ENCODE measurements at places on chromosomes 2 and 18.

DNA sequence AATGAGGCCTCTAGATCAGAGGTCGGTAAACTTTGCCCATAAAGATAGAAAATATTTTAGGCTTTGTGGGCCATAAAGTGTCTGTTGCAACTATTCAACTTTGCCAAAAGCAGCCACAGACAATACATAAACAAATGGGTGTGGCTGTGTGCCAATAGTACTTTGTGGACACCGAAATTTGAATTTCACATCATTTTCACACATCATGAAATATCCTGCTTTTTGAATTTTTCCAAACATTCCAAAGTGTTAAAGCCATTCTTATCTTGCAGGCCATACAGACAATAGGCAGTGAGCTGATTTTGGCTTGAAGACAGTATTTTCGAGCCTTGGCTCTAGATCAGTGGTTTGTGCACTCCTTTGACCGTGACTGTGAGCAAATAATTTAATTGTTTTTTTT lies 51.1 kb upstream of the EPC2 start:
- no peaks in the 10 kb centered on the region for H3K27me3 ChIP-seq
- DNase-seq: no peak
- no peak overlapping the region for H3K27ac ChIP-seq

- no peak for DNase-seq
- no peaks in the 10 kb centered on the region for H3K36me3 ChIP-seq
- no peak overlapping the region for H3K4me3 ChIP-seq
- peak overlapping the region; percentile 14 for H3K27ac ChIP-seq
Measured at GRCh38 chr2:203631068-203631757, 75.2 kb upstream of the CD28 start.

GRCh38 chr2:188297978-188298377 lies 6.3 kb downstream of the GULP1 start:
- H3K36me3 ChIP-seq: no peaks in the 10 kb centered on the region
- H3K27me3 ChIP-seq: no peaks in the 10 kb centered on the region
- DNase-seq: no peak
- H3K4me3 ChIP-seq: no peak overlapping the region

GRCh38 chr2:158578703-158579330 lies 122.1 kb downstream of the PKP4 start:
- no peaks in the 10 kb centered on the region for H3K27me3 ChIP-seq
- peaks cover 41% of the 10 kb centered on the region for H3K36me3 ChIP-seq
- DNase-seq: no peak

DNA sequence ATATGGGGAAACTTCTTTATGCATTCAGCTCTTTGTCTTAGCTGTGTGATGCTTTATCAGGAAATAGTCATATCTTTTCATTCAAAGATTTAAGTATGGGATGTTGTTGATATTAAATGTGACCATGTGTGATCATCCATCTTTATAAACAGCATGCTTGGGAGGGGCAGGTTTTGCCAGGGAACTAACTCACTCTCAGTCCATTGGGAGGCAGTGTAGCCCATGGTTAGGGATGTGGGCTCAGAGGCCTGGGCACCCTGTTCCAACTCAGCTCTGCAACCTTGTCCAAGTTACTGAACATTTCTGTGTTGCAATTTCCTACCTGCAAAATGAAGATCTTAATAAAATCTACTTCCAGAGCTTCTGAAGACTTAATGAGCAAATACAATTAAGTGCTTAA lies 92.0 kb upstream of the BCL2L11 start:
- H3K4me3 ChIP-seq: no peak overlapping the region
- H3K27me3 ChIP-seq: peaks cover 6% of the 10 kb centered on the region
- H3K27ac ChIP-seq: no peak overlapping the region
- peaks cover 43% of the 10 kb centered on the region for H3K4me1 ChIP-seq
- no peak for DNase-seq
- no peaks in the 10 kb centered on the region for H3K36me3 ChIP-seq

- H3K36me3 ChIP-seq: no peaks in the 10 kb centered on the region
- H3K27ac ChIP-seq: peak overlapping the region; percentile 27
- H3K27me3 ChIP-seq: peaks cover 10% of the 10 kb centered on the region
- no peak overlapping the region for H3K4me3 ChIP-seq
- DNase-seq: no peak
Measured at GRCh38 chr2:128445523-128445900, 126.8 kb upstream of the HS6ST1 start.

GRCh38 chr2:97717613-97717995 lies 4.2 kb downstream of the ZAP70 start:
- peaks cover 78% of the 10 kb centered on the region for H3K4me1 ChIP-seq
- H3K4me3 ChIP-seq: no peak overlapping the region
- peaks cover 12% of the 10 kb centered on the region for H3K27me3 ChIP-seq
- H3K27ac ChIP-seq: peak overlapping the region; percentile 96
- no peaks in the 10 kb centered on the region for H3K36me3 ChIP-seq

- H3K4me1 ChIP-seq: no peaks in the 10 kb centered on the region
- no peaks in the 10 kb centered on the region for H3K36me3 ChIP-seq
Measured at GRCh38 chr2:168941297-168941696, 40.2 kb downstream of the G6PC2 start.

DNA sequence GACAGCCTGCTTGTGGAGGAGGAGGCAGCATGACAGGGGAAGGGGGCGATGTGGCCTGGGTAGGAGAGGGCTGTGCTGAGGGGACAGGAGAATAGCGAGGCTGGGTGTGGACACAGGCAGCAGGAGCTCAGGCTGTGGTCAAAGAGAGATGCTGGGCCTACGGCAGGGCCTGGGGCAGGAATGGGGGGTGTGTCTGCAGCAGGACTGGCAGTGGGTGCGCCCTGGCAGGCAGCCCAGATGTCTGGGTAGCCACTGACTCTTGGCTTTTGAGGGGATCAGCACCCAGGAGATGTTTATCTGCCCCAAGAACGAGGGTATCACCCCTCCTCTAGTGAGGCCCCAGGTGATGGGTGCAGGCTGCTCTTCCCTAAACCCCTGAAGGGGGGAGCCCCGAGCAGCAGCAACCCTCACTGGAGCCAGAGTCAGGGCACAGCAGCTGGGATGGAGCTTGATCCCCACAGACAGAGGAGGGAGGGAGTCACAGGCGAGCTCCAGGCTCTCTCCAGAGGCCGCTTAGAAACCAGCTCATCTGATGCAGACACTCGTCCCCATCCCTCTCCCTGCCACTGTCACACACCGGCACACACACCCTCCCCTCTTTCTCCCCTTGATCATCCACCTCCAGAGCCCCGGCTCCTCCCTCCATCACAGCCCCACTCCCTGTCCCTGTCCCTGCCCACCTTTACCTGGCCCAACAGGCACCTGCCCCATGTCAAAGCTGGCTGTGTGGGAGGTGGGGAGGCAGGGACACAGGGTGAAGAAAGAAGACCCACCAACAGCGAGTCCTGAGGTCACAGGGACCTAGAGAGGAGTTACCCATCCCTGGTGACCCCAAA lies 29.8 kb upstream of the TNS1 start:
- no peak overlapping the region for H3K27ac ChIP-seq

GRCh38 chr2:220215785-220216184 lies 588.4 kb downstream of the SLC4A3 start:
- H3K36me3 ChIP-seq: no peaks in the 10 kb centered on the region
- H3K4me1 ChIP-seq: peaks cover 28% of the 10 kb centered on the region
- H3K27me3 ChIP-seq: peaks cover 4% of the 10 kb centered on the region
- no peak for DNase-seq
- H3K27ac ChIP-seq: peak overlapping the region; percentile 84
- H3K4me3 ChIP-seq: no peak overlapping the region

- no peaks in the 10 kb centered on the region for H3K36me3 ChIP-seq
- no peak for DNase-seq
- H3K27ac ChIP-seq: no peak overlapping the region
- no peaks in the 10 kb centered on the region for H3K4me1 ChIP-seq
Measured at GRCh38 chr2:210215120-210215519, 10.1 kb downstream of the ACADL start.

DNA sequence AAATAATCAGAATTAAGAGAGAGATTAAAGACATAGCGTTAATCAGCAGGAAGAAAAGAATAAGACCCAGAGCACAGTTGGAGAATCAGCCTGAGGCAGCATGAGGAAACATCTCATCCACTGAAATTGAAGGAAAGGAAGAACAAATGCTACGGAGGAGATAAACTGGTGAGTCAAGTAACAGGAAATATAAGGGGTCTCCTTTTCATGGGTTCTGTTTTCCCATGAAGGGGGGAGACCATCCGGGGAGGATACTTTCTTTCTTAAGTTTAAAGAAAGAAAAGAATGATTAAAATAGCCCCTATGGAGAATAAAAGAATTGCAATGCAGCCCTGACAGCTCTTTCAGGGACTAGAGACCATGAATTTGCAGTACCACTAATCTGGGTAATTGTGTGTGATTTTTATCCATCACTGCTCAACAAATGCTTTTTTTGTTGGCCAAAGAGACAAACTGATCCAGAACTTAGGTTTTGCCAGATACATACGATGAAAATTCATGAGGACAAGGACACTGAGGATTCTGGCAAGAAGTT lies 17.7 kb downstream of the ROCK2 start:
- DNase-seq: no peak
- no peaks in the 10 kb centered on the region for H3K4me1 ChIP-seq
- H3K36me3 ChIP-seq: peaks cover 24% of the 10 kb centered on the region
- H3K4me3 ChIP-seq: no peak overlapping the region

DNA sequence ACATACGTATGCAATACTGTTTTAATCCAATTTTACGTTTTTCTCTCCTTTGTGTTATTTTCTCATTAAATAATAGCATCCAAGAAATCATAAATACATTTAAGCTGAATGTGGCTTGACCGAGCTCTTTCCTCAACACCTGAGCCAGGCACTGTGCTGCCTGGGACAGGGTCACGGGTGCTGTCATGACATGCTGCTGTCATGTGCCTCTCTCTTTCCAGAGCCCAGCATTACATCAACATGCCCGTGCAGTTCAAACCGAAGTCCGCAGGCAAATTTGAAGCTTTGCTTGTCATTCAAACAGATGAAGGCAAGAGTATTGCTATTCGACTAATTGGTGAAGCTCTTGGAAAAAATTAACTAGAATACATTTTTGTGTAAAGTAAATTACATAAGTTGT lies 94.1 kb upstream of the LDLRAD4 start:
- peaks cover 6% of the 10 kb centered on the region for H3K4me1 ChIP-seq
- no peak overlapping the region for H3K27ac ChIP-seq
- peaks cover 9% of the 10 kb centered on the region for H3K36me3 ChIP-seq
- DNase-seq: no peak
- H3K27me3 ChIP-seq: peaks cover 4% of the 10 kb centered on the region

DNA sequence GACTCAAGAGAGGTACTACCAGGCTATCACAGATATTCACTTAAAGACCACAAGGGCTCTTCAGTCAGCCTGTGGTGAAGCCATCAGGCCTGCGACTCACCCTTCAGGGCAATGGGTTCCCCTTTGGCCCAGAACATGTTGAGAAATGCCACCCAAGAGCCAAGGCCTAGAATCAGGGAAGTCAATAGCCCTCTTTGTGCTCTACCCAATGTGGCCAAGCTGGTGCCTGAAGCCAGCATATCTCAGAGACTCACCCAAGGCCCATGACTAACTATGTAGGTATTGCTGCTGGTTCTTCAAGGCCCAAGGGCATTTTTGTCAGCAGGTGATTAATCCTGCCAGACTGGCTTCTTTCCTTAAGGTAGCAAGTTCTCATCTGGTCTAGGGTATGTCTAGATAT lies 338.9 kb upstream of the SETBP1 start:
- no peak overlapping the region for H3K27ac ChIP-seq
- no peak overlapping the region for H3K4me3 ChIP-seq
- no peak for DNase-seq
- H3K36me3 ChIP-seq: no peaks in the 10 kb centered on the region
- no peaks in the 10 kb centered on the region for H3K4me1 ChIP-seq

GRCh38 chr2:71210292-71210691 lies 16.6 kb downstream of the PAIP2B start:
- peaks cover 16% of the 10 kb centered on the region for H3K27me3 ChIP-seq
- H3K36me3 ChIP-seq: no peaks in the 10 kb centered on the region
- H3K27ac ChIP-seq: no peak overlapping the region

- DNase-seq: no peak
- H3K27me3 ChIP-seq: peaks cover 16% of the 10 kb centered on the region
- no peaks in the 10 kb centered on the region for H3K4me1 ChIP-seq
- H3K27ac ChIP-seq: no peak overlapping the region
- no peak overlapping the region for H3K4me3 ChIP-seq
Measured at GRCh38 chr2:23359631-23360567, 25.1 kb upstream of the KLHL29 start.

GRCh38 chr18:46343931-46344372 lies 239.8 kb downstream of the HAUS1 start:
- peak overlapping the region; percentile 71 for H3K27ac ChIP-seq
- DNase-seq: no peak
- H3K4me3 ChIP-seq: no peak overlapping the region
- peaks cover 23% of the 10 kb centered on the region for H3K36me3 ChIP-seq

- H3K36me3 ChIP-seq: no peaks in the 10 kb centered on the region
- H3K27ac ChIP-seq: peak overlapping the region; percentile 92
- DNase-seq: no peak
- no peak overlapping the region for H3K4me3 ChIP-seq
- H3K27me3 ChIP-seq: peaks cover 13% of the 10 kb centered on the region
Measured at GRCh38 chr2:26605999-26606846, 34.9 kb downstream of the CIB4 start.

DNA sequence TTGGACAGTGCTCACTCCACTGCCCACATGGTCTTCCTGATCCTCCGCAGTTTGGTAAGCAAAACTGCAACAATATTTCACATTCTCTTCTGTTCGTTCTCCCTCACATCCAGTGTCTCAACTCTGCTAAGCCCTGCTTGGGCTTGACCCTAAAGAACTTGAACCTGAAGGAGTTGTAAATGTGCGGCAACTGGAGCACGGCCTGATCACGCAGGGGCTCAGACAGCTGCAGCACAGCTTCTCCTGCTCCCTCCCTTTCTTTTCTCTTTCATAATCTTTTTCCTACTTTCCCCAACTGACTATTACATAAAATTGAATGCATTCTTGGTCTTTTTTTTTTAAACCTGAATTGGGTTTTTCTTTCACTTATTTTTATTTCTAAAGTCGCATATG lies 10.2 kb downstream of the CYRIA start:
- peak overlapping the region; percentile 42 for H3K4me3 ChIP-seq
- peaks cover 3% of the 10 kb centered on the region for H3K27me3 ChIP-seq
- DNase-seq: no peak
- H3K36me3 ChIP-seq: no peaks in the 10 kb centered on the region
- peaks cover 83% of the 10 kb centered on the region for H3K4me1 ChIP-seq

GRCh38 chr2:98376996-98377395 lies 30.7 kb downstream of the CNGA3 start:
- no peak for DNase-seq
- H3K27ac ChIP-seq: no peak overlapping the region
- no peak overlapping the region for H3K4me3 ChIP-seq
- peaks cover 61% of the 10 kb centered on the region for H3K4me1 ChIP-seq

GRCh38 chr2:201754717-201755415 lies 25.9 kb downstream of the ALS2 start:
- no peaks in the 10 kb centered on the region for H3K27me3 ChIP-seq
- H3K27ac ChIP-seq: peak overlapping the region; percentile 86
- H3K4me1 ChIP-seq: peaks cover 35% of the 10 kb centered on the region
- H3K4me3 ChIP-seq: no peak overlapping the region
- no peak for DNase-seq

- no peak for DNase-seq
- no peaks in the 10 kb centered on the region for H3K4me1 ChIP-seq
- H3K27me3 ChIP-seq: no peaks in the 10 kb centered on the region
- no peaks in the 10 kb centered on the region for H3K36me3 ChIP-seq
Measured at GRCh38 chr2:116718451-116718850, 1096.0 kb upstream of the DDX18 start.

GRCh38 chr18:8536231-8536630 lies 73.0 kb upstream of the RAB12 start:
- peaks cover 8% of the 10 kb centered on the region for H3K27me3 ChIP-seq
- peaks cover 8% of the 10 kb centered on the region for H3K36me3 ChIP-seq
- no peak overlapping the region for H3K27ac ChIP-seq
- H3K4me1 ChIP-seq: peaks cover 6% of the 10 kb centered on the region
- DNase-seq: no peak

GRCh38 chr2:190318514-190318913 lies 1.1 kb downstream of the HIBCH start:
- H3K27ac ChIP-seq: no peak overlapping the region
- H3K36me3 ChIP-seq: peaks cover 20% of the 10 kb centered on the region
- H3K27me3 ChIP-seq: peaks cover 5% of the 10 kb centered on the region
- H3K4me1 ChIP-seq: peaks cover 42% of the 10 kb centered on the region
- DNase-seq: no peak
- peak overlapping the region; percentile 97 for H3K4me3 ChIP-seq

Data from nephron progenitor cell (in vitro differentiated cells).